ENCODE measurements at places on chromosomes 1 and 21.

DNA sequence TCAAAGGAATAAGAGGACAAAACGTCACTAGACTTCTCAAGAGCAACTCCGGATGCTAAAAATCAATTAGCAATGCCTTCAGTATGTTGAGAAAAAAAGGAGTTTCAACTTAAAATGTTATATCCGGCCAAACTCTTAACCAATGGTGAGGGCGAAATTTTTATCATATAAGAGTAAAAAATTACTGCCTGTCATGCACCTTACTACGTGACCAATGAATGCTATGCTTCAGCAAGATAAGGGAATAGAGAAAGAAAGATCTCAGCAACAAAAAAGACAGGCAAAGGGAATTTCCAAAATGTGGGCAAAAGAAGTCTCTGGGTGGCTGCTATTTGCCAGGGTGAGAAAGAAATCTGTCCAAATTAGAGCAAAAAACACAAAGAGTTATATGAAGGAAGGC is 47.4 kb upstream of the LRRC7 start:
- DNase-seq = no peak

DNA sequence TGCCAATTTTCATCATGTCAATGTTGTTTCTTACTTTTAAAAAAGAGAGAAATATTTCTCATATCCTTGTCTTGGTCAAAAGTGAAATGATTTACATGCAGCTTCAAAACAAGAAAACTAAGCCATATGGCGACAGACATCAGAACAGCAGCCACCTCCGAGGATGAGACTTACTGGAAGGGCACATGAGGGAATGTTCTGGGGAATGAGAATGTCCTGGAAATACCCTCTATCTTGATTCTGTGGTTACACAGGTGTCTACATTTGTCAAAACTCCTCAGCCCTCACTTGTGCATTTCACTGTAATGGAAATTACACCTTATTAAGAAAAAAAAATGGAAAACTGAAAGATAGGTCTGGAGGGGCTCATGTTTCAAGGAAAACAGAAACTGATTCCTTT is 14.2 kb upstream of the ECE1 start:
- no peak for DNase-seq

- no peak for DNase-seq
Measured at GRCh38 chr1:86155807-86156565, 586 bp downstream of the COL24A1 start.

DNA sequence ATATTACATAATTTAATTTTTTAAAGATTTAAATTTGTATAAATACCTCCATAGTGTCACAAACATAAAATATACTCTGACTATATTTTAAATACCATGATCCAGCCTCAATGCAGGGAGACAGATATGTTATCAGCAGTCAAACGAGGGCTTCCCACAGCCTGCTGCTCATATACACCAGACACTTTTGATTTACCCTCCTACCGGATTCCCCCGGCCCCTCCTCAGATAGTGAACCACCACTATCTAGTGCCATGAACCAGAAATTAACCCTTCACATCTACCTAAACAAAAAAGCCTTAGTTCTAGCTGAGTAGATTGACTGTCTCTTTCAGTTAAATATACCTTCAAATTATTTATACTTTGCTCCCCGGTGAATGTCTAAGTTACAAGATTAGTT is 52.4 kb upstream of the C1orf53 start:
- no peak for DNase-seq

GRCh38 chr1:47183308-47184089 is 6.3 kb downstream of the PDZK1IP1 start:
- no peak for DNase-seq

DNA sequence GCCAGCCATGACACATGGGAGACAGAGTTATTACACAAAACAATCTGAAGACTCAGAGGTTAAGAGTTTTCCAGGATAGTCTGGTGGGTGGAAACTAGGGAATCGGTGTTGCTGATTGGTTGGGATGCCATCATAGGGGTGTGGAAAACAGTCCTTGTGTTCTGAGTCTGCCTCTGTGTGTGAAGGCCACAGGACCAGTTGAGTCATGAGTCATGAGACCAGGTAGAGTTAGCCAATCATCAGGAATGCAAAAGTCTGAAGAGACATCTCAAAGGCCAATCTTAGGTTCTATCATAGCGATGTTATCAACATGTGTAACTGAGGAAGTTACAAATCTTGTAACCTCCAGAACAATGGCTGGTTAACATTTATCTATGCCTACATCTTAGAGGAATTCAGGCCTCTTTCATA is 49.7 kb upstream of the NEK7 start:
- no peak for DNase-seq

DNA sequence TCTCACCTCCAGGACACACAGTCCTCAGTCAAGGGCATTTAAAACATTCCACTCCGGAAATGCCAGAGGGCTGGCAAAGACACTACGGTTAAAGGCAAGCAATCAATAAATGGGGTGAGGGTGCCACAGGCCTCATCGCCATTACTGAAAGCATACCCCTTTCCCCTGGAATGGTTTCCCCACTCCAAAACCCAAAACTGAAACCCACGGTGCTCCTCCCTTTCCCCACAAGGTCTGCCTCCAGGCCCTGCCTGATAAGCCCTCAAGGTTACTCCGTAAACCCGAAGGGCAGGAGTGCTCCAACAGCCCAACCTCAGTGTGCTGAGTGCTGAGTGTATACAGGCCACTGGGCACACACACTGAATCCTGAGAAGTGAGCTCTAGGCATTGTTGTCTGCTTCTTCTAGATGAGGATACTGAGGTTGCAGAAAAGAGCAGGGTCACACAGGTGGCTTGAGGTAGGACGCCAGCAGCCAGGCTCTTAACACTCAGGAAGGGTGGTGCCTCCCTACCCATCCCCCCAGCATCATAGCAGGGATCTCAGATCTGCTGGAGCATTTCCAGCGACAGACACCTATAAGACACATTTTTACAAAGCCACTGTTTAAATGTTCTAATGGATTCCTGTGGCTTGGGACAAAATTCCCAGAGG is 29.0 kb downstream of the SSBP3 start:
- no peak for DNase-seq

DNA sequence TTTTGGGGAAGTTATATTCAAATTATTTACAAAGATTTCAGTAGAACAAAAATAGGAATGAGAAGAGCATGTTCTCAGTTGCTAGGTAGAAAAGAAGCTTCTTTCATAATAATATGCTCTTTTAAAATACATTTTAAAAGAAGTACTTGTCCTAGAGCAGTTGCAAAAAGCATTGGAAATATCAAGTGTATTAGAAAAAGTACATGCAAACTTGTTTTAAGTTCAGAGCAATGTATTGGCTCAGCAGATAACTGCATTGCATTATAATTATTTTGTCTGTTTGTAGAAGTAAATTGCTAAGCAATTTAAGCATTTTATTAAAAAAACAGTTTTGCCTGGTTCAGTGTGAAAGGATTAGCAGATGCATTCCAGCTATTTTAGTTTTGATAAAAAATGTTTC is 806.4 kb downstream of the USP25 start:
- no peak for DNase-seq
